Left kidney (tissue), 8 donors: ENCODE measurements at places on chromosomes 3 and 15. TPM values are rescaled to one million over a fixed set of nuclear protein-coding genes. Genes with fewer than 3 reads are reported as not detected.

GRCh38 chr3:147246906-147247305, 159.4 kb downstream of the ZIC4 start:
- DNase-seq = no peak

DNA sequence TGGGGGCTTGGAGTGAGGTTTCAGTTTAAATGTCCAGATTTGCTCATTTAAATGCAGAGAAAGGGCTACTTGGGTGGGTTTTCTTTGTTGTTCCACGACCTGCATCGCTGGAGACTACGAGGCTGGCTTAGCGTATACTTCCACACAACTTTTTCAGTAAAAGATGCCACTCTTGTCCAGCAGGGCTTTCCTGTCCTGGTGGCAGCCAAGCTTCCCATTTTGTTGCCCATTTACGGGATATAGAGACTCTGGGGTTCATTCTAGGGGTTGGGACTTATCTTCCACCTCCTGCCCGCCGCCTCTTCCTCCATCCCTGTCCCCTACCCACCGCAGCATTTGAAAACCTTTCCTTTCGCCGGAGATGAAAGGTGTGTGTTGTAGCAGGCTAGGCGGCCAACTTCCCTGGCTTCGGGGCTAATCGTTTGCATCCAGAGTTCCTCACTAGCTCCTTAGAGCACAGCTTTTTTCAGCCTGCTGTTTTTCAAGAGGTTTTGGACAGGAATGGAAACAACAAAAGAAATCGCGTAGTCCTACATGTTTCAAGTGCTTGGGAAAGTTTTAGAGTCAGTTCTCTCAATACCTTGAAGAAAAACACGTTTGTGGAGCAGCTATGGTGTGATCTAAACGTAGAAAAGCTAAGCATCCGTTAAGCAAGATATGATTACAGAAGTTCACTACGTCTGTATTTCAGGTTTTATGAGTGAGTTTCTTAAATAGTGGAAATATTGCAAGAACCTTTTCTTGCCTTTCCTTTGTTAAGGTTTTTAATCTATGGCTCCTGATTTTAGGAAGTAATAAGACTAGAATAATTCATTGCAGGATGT, 843 bp downstream of the CHRNA5 start:
- DNase-seq = peak; percentile 35

DNA sequence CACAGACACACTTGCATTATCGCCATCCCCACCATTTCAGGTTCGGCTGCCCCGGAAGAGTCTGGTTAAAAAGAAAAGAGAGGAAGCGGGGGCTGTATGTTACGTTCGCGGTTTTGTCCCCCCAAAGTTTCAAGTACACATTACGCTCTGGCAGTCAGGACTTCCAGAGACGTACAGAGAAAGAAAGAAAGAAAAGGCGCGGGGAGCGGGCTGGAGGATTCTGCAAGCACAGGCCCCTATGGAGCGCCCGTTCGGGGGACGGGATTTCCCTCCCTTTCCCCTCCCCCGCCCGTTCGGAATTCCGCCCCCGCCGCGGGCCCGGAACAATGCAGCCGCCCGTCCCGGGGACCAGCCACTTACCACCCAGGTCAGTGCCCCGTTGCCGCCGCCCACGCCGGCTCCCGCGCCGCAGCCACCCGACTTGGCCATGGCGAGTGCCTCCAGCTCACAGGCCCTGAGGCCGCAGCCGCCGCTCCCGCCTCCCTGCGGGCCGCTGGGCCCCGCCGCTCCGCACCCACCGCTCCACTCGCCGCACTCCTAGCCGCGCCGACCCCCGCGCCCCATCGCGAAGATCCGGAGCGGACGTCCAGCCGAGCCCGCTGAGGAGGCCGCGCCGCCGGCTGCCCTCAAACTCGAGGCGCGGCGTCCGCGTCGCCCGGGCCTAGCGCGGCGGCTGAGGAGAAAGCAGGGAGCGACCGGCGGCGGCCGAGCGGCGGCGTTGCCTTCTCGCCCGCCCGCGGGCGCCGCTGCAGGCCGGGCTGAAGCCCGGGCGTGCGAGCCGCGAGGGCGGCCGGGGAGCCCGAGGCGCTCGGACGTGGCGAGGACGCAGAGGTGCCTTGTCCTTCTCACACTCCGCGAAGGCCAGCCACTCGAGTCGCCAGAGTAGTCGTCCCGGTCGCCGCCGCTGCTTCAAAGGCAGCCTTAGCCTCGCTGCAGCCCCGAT, 567 bp downstream of the TOP2B start:
- DNase-seq = peak; percentile 74

- peak; percentile 18 for DNase-seq
Measured at GRCh38 chr3:191523148-191523547, 62.2 kb downstream of the PYDC2 start.

The UPK1B gene
- 10.4 TPM for polyA plus RNA-seq

The OSBPL10 gene
- 22.9 TPM for polyA plus RNA-seq
